ENCODE measurements at places on chromosomes 4 and X.

DNA sequence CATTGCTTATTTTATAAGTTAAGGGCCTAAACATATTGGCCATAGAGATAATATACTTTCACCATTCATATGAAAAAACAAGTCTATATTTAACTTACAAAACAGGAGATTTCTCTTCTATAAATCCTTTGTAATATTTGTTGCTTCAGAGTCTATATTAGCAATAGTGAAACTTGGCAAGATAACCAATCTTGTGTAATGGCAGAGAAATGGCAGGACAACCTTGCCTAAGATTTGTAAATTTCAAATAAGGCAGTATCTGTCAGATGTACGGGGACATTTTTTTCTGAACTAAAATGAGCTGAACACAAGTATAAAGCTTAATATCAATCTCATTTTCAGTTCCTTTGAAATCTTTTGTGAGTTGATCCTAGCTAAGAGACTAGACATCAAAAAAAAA is 17.8 kb upstream of the CPEB2 start:
- DNase-seq = no peak

GRCh38 chr4:94457692-94458106 is 6.0 kb downstream of the PDLIM5 start:
- DNase-seq = no peak

GRCh38 chrX:39764441-39764914 is 333.3 kb downstream of the BCOR start:
- no peak for DNase-seq

GRCh38 chrX:21708116-21708515 is 49.8 kb downstream of the SMPX start:
- no peak for DNase-seq

DNA sequence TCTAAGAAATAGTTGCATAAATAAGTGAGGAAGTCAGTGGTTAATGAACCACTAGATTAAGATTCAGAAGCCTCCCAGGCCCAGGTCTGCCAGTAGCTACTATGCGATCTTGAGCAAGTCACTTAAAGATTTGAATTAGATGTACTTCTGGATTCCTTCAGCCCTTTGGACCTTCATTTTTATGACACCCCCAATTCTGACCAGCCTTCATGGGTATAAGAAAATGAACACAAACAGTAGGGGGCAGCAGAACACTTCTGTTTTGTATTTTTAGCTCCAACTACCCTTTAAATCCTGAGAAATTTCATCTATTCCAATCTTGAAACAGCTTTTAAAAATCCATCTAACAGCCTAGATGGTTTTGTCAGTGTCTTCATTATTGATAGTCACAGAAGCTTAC is 19.0 kb downstream of the TMEM47 start:
- DNase-seq = no peak

DNA sequence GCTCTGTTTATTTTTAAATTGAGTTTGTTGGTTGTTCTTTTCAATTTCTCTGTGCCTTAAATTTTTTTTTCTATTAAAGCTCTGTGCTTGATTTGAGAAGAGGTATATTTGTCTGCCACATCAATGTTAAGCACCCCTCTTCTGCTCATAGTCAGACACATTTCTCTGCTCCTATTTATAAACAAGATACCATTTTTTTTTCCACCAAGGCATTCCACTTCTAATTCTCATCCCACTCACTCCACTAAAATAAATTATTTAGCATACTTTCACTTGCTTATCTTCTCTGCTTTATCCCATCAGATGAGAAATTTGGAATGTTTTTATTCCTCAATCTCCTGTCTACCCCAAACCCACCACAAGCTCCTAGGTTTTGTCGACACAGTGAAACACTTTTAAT is 127.0 kb upstream of the PDE5A start:
- no peak for DNase-seq

DNA sequence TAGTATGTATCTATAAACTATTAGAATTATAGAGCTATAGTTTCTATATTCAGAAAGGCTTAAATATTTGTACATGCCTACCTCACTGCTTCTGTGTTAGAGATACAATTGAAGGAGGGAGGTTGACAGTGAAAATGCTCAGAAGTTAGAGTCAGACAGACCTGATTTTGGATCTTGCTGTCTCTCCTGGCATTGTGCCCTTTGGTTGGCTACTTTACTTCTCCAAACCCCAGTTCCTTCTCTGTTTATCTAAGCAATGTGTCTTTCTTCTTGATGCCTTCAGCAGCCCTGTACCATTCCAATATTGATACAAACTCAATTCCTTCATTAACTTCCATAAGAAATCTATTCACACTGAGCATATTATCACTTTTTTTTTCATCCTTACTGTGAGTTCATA is 28.7 kb downstream of the CCNG2 start:
- DNase-seq = no peak

- no peak for DNase-seq
Observed at GRCh38 chr4:70927502-70928137, 25.5 kb downstream of the MOB1B start.

DNA sequence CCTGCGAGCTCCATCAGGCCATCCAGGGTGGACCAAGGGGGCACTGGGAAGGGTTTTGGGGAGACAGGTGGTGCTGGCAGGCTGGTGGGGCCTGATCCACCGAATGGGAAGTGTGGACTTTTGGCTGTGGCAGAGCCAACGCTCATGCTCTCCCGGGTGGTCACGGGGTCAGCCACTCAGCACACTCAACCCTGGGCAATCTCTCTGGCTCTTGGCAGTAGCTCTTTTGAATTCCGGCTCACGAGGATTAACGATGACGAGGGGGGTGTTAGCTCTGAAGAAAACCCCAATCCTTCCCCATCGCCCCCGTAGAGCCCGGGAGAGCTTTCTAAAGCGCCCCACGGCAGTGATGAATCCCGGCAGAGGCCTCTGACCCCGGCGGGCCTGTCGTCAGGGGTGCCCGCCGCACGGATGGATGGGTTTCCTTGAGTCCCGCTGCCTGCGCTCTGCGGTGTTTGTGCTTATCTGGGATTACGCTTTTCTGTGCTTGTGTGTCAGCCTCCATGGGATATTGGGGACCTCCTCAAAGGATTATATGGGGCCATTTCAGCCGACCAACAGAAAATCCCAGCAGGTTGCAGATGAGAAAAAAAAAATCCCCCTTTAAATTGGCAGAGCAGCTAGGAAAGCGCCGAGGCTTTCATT is 156.8 kb upstream of the PSAPL1 start:
- no peak for DNase-seq

DNA sequence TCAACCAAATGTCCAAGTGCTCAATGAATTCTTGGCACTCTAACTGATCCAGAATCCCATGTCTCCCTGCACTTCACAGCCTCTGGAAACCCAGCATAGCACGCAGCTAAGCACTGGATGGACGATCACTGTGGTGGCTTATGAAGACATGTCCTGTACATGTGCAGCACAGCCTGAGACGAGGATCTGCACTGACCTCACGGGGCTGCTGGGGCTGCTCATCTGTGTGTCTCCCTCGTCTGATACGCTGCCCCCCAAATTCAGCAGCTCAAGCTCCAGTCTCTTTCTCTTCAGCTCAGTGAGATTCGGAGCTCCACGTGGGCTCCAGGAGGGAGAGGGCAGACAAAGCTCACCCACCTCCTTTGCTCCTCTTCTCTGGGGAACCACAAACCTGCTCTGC is 126.9 kb downstream of the CPZ start:
- DNase-seq = no peak

DNA sequence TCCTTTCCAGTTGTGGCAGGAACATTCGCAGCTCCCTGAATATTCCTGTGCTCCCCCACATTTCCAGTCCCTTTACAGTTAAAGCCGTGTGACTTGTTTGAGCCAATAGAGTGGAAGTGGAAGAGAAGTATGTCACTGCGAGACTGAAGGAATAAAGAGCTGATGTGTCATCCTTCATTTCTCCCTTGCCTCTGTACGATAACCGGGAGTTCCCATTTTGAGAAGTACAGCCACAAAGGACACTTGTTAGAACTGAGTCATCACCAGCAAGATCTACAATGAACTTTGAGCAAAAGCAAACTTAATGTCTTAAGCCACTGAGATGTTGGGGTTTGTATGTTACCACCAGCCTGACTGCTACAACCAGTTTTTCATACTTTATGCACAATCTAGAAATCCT is 92.3 kb downstream of the SPRY1 start:
- DNase-seq = no peak

DNA sequence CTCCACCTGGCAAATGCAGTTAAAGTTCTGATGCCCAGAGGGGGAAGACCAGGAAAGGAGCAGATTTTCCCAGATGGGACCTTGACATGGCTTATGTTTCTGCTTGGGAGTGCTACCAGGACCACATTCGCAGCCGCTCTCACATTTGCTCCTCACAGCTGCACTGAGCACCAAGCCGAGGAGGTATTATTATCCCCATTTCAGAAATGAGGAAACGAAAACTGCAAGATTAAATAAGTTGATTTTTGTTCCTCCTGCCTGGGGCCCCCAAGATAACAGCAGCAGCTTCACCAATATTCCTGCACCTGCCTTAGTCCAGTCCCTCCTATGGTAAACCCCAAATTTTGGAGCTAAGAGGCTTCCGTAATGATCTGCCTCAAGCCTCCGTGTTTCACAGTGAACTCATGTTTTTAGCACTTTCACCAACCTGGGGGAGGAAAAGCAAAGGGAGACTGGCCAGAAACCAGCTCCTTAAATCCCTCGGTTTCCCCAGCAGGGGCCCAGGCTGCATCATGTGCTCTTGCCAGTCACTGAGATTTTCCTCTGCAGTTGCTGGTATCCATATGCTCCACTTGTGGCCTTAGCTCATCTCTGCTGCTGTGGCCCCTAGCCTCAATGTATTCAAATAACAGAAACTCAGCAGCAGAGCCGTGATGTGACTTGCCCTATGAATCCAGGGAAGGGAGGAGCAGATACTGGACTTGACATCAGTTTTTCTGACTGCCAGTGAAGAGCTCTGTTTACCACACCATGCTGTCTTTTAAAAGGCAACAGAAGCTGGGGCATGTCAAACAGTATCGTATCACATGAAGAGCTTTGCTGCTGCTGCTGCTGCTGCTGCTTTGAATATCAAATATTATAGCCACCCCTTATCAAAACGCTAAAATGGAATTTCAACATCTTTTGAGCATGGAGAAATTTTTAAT is 95.5 kb upstream of the KLHL13 start:
- DNase-seq = no peak

- no peak for DNase-seq
Observed at GRCh38 chr4:83362492-83363329, 28.1 kb upstream of the HPSE start.

- no peak for DNase-seq
Observed at GRCh38 chr4:73976716-73977115, 5.1 kb downstream of the PF4 start.

- DNase-seq = no peak
Observed at GRCh38 chr4:129578336-129578735, 482.4 kb downstream of the C4orf33 start.

- no peak for DNase-seq
Observed at GRCh38 chr4:173365359-173365996, 5.3 kb upstream of the SAP30 start.

DNA sequence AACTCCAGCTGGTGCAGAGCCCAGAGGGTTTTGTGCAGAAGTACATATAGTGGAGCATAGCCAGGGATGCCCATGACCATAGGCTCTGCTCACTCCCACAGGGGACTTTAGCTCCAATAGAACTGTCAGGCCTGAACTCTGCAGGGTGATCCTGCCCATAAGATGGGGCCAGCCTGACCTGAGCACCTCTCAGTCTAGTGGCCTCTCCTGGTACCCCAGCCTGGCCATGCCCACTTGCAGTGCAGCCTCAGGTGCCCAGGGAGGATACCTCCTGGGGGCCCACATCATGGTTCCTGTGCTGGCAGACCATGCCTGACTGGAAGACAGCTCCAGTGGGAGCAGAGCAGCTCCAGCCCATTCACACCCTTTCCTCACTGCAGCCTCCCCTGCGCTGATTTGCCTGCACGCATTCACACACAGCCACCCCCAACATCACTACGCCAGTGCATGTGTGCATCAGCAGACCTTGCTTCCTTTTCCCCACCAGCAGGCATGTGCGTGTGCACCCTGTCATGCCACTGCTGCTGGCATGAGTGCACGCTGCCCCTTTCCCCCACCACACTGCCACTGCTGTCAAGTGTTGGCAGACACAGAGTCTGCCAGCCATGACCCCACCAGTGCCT is 53.0 kb upstream of the MMAA start:
- DNase-seq = no peak

DNA sequence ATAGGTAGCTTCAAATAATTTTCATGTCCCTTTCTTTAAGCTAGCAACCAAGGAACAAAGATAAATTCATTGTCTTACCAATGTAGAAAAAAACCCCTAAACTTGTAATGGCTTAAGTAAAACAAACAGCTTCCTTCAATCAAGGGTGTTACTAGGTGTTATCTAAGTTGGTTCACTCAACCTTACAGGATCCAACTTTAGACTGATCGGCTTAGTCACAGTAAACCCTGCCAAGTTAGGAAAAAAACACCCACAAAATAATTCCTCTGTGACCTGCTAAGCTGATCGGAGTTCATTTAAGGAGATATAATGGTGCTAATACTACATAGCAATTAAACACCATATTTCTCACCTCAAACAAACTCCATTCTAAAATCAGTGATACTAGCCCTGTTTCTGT is 10.1 kb downstream of the AIFM1 start:
- DNase-seq = no peak

DNA sequence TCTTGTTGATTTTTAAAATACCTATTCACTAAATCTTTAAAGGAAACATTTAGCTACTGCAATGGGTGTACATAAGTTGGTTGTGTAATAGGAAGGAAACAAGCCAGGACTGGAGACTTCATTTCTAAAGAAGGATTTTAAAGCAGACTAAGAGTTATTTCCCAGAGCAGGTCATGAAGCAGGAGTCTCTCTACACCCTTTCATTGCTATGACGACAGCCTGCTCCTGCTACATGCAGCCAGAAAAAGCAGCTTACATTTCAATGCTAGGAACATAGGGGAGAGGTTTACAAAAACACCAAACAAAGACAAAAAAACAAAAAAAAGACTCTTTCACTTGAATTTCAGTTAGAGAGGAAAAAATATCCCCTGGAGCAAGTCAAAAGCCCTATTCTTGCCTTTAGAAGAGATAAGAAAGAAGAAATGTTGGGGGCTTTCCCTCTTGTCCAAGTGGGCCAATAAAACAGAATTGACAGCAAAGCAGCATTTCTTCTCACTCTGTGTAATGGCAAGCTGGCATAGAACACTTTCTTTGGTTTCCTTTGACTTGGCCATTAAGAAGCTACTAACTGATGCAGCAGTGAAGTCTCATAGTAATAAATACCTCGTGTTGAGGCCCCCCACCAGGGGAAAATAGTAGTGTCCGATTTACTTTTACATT is 3.4 kb downstream of the SPARCL1 start:
- no peak for DNase-seq

GRCh38 chr4:94395562-94395961 is 52.9 kb upstream of the HPGDS start:
- DNase-seq = no peak

Data from AG04449 (cell line).